ENCODE measurements at places on chromosomes 3 and 15. TPM values are rescaled to one million over a fixed set of nuclear protein-coding genes. Genes with fewer than 3 reads are reported as not detected.

Gene WDR72
- total RNA-seq: not detected

- H3K27me3 ChIP-seq: no peaks in the 10 kb centered on the region
- H3K4me1 ChIP-seq: peaks cover 18% of the 10 kb centered on the region
Observed at GRCh38 chr15:63501256-63502089, 2.9 kb upstream of the USP3 start.

Gene CLDN18
- not detected for total RNA-seq

GRCh38 chr15:90817117-90818057 lies 51.0 kb upstream of the FURIN start:
- no peak for DNase-seq
- H3K27me3 ChIP-seq: peaks cover 3% of the 10 kb centered on the region
- H3K4me3 ChIP-seq: no peak overlapping the region
- H3K4me1 ChIP-seq: peaks cover 4% of the 10 kb centered on the region

Gene XCR1
- total RNA-seq: not detected

- no peaks in the 10 kb centered on the region for H3K27me3 ChIP-seq
- no peak overlapping the region for H3K4me3 ChIP-seq
- H3K27ac ChIP-seq: no peak overlapping the region
- H3K36me3 ChIP-seq: no peaks in the 10 kb centered on the region
- H3K4me1 ChIP-seq: no peaks in the 10 kb centered on the region
Observed at GRCh38 chr3:158420654-158421396, 150.2 kb upstream of the MLF1 start.

DNA sequence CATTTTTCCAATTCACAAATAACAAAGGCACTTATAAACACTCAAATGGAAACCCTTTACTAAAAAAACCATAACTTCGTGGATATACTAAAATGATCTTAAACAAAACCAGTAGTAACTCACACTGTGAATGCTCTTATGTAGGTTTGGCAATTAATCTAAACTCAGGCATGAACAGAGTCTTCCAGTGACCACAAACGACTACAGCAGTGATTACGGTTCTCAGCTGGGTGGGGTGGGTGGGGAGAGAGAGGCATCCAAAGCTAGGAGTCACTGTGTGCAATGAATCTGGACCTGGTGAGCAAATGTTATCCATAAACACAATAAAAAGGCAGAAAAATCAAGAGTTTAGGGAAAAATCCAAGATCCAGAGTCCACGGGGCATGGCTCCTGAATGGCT lies 21.3 kb downstream of the SLC12A8 start:
- peaks cover 24% of the 10 kb centered on the region for H3K4me1 ChIP-seq
- H3K27me3 ChIP-seq: 0 out of 2 replicates have a peak, but pooled peaks cover 1% of the 10 kb centered on the region
- no peaks in the 10 kb centered on the region for H3K36me3 ChIP-seq
- H3K27ac ChIP-seq: no peak overlapping the region
- peak; percentile 50 for DNase-seq
- H3K4me3 ChIP-seq: no peak overlapping the region

DNA sequence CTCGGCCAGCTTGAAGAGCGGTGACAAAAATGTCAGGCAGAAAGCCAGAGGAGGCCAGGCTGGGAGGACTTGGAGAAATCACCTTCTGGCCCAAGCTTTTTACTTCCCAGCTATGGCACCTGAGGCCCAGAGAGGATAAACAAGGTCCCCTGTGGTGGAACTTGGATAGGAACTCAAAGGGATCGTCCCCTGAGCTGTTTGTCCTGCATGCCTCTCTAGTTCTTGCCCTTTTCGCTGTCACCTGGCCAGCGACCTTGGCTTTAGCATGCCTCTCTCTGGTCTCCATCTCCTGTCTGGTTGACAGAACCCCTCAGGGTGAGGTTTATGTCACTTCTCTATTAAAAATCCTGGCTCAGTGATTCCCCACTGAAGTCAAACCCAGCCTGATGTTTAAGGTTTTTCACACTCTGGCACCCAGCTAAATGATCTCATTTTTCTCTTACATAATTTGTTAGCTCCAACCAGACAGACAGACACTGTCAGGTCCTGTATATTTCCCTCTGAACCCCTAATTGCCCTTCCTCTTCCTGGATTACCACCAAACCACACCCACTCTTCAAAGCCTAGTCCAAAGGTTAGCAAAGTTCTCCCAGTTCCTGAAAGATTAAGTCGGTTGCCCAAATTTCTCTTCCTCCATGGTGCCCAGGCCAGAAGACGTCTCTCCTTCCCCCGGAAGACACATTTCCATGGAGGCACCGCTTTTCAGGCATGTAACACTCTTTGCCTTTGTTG lies 169.1 kb downstream of the FAM43A start:
- no peak overlapping the region for H3K27ac ChIP-seq
- peaks cover 4% of the 10 kb centered on the region for H3K27me3 ChIP-seq
- peaks cover 13% of the 10 kb centered on the region for H3K4me1 ChIP-seq
- no peaks in the 10 kb centered on the region for H3K36me3 ChIP-seq

- DNase-seq: no peak
- H3K36me3 ChIP-seq: no peaks in the 10 kb centered on the region
- no peak overlapping the region for H3K4me3 ChIP-seq
- peaks cover 7% of the 10 kb centered on the region for H3K4me1 ChIP-seq
- H3K27ac ChIP-seq: no peak overlapping the region
- H3K27me3 ChIP-seq: no peaks in the 10 kb centered on the region
Observed at GRCh38 chr3:55554634-55555425, 67.7 kb upstream of the WNT5A start.

Gene PLSCR2
- total RNA-seq: not detected

GRCh38 chr15:98684436-98684835 lies 36.1 kb downstream of the IGF1R start:
- peak; percentile 78 for DNase-seq
- peak overlapping the region; percentile 27 for H3K27ac ChIP-seq
- H3K36me3 ChIP-seq: no peaks in the 10 kb centered on the region
- peaks cover 31% of the 10 kb centered on the region for H3K4me1 ChIP-seq
- no peaks in the 10 kb centered on the region for H3K27me3 ChIP-seq

Gene CHST13
- not detected for total RNA-seq

DNA sequence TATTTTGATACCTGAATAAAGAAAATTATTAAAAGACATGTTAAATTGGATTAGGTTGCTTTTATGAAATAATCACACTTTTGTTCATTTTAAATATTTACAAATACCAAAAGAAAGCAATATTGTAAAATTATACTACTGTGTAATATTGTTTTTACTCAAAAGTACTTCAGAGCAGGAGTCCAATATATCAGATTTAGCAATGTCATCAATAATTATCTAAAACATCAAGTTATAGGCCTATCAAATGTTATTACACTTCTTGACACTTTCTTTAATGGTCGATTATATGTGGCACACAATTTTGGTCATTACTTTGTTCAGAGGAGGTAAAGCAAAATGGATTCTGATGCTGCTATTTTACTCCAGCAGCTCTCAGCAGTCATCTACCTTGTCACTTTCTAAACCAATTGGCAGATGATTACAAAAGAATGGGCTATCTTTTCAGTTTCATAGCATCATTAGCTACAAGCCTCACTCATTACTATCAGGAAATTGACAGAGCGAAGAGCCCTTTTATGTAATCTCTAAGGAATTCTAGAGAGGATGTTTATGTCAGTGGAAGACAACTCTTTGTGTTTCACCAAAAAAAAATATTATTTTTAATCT lies 318.6 kb downstream of the PLOD2 start:
- no peak for DNase-seq
- H3K36me3 ChIP-seq: no peaks in the 10 kb centered on the region
- H3K27ac ChIP-seq: no peak overlapping the region

Gene HRG
- not detected for total RNA-seq

Gene FETUB
- not detected for total RNA-seq

DNA sequence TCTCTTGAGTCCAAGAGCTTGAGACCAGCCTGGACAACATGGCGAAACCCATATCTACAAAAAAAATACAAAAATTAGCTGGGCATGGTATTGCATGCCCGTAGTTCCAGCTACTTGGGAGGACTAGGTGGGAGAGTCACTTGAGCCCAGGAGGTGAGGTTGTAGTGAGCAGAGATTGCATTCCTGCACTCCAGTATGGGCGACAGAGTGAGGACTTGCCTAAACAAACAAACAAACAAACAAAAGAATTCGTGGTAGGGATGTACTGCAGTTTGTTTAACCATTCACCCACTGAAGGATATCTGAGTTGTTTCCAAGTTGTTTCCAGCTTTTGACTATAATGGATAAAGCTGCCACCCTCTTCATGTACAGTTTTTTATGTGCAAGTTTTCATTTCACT lies 7.5 kb upstream of the NMD3 start:
- peaks cover 2% of the 10 kb centered on the region for H3K4me1 ChIP-seq
- no peaks in the 10 kb centered on the region for H3K36me3 ChIP-seq
- no peaks in the 10 kb centered on the region for H3K27me3 ChIP-seq
- H3K4me3 ChIP-seq: no peak overlapping the region
- DNase-seq: no peak

Gene ZNF860
- 0.56 TPM for total RNA-seq

Gene GREM1
- 848 TPM for total RNA-seq

Gene CALML4
- total RNA-seq: 0.36 TPM

Gene CLEC3B
- total RNA-seq: 1.9 TPM

DNA sequence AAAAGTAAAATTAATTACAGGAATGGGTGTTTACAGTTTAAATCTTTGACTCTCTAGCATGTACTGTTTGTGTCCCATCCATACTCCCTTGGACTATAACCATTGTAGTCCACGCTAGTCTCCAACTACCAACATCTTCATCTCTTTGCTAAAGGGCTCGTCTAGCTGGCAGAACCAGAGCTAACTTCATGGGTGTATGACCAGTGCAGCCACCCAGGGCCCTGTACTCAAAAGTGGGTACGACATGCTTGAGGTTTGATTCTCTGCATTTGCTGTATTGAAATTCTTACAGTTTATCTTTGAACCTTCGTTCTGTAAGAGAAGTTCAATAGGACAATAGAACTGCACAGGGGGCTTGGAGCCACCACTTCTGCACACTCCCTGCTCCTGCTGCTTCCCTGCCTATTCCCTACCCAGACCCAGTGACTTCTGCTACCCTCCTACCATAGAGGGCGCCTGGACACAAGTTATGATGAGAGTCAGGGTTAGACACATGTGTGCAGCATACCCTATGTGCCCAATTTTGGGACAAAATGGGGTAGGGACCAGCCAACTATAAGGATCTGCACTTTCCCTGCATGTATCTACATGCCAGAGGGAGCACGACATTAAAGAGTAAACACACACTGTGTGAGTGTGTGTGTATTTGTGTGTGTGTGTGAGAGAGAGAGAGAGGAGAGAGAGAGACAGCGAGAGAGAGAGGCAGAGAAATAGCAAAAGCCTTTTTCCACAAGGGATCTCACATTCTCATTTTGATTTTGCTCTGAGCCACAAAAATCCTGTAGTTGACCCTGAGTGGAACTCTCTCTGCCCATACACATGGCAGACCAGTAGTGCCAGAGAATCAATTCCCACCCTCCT lies 59.0 kb upstream of the NECTIN3 start:
- H3K27me3 ChIP-seq: no peaks in the 10 kb centered on the region
- no peaks in the 10 kb centered on the region for H3K36me3 ChIP-seq
- DNase-seq: no peak
- H3K4me1 ChIP-seq: peaks cover 3% of the 10 kb centered on the region
- H3K27ac ChIP-seq: no peak overlapping the region

DNA sequence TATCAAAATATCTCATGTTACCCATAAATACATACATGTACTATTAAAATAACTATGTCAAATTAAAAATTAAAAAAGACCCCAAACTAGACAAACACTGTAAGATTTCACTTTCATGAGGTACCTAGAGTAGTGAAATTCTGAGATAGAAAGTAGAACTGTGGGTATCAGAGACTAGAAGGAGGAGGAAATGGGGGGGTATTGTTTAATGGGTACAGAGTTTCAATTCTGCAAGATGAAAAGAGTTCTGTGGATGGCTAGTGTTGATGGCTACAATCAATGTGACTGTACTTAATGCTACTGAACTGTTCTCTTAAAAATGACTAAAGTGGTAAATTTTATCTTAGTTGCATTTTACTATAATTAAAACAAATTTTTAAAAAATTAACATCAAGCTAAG lies 36.6 kb downstream of the RFX7 start:
- H3K27me3 ChIP-seq: no peaks in the 10 kb centered on the region
- no peak overlapping the region for H3K27ac ChIP-seq
- DNase-seq: no peak
- no peak overlapping the region for H3K4me3 ChIP-seq
- H3K36me3 ChIP-seq: 0 out of 2 replicates have a peak, but pooled peaks cover 4% of the 10 kb centered on the region

Gene A4GNT
- total RNA-seq: not detected

Gene CCR8
- not detected for total RNA-seq

GRCh38 chr3:53890726-53891475 lies 758 bp downstream of the SELENOK start:
- peaks cover 2% of the 10 kb centered on the region for H3K4me1 ChIP-seq
- peaks cover 4% of the 10 kb centered on the region for H3K36me3 ChIP-seq
- peak overlapping the region; percentile 80 for H3K4me3 ChIP-seq
- peak; percentile 42 for DNase-seq
- H3K27ac ChIP-seq: peak overlapping the region; percentile 67
- H3K27me3 ChIP-seq: no peaks in the 10 kb centered on the region

Gene DPP8
- total RNA-seq: 35.6 TPM

DNA sequence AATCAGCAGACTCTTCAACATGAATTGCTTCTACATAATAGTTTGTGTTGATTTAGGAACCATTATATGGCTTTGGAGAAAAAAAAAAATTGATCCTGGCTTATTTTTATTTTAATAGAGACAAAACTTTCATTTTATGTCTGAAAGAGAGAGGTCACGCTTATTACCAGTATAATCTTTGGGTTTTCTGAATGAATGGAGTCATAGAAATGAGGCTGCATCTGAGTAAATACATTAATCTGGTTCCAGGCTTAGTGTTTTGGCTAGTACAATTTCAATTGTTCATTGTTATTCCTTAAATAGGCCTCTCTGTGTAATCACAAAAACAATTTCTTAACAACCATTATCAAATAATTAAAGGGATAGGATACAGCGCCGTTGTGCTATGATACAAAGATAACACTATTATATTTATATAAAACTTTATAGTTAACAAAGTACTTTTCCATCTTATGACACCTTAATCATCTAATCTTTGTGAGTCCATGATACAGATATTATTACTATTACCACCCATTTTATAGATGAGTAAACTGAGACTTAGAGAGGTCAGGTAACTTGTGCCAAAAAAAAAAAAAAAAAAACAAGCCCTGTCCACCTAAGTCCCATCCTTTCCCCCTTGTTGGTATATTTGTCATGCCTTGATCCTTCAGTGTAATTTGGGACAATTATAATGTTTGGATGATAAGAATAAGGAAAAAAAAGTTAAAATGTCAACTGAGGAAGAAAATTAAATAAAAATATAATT lies 41.8 kb upstream of the GOLM2 start:
- DNase-seq: no peak
- H3K27me3 ChIP-seq: no peaks in the 10 kb centered on the region
- no peaks in the 10 kb centered on the region for H3K36me3 ChIP-seq

Gene THRB
- under 0.01 TPM for total RNA-seq

Gene GPR156
- total RNA-seq: 0.28 TPM

GRCh38 chr3:171654809-171655208 lies 155.5 kb downstream of the PLD1 start:
- peak; percentile 31 for DNase-seq
- H3K4me1 ChIP-seq: no peaks in the 10 kb centered on the region
- no peak overlapping the region for H3K27ac ChIP-seq
- H3K27me3 ChIP-seq: no peaks in the 10 kb centered on the region

- H3K27me3 ChIP-seq: no peaks in the 10 kb centered on the region
- no peaks in the 10 kb centered on the region for H3K36me3 ChIP-seq
- H3K4me3 ChIP-seq: no peak overlapping the region
- peaks cover 16% of the 10 kb centered on the region for H3K4me1 ChIP-seq
- no peak overlapping the region for H3K27ac ChIP-seq
Observed at GRCh38 chr15:29937956-29938355, 115.7 kb upstream of the TJP1 start.

Gene HCLS1
- 0.56 TPM for total RNA-seq

Measured in IMR-90 (cell line).